Upper lobe of right lung (tissue), 1 donor: ENCODE measurements at places on chromosomes 7 and 10.

GRCh38 chr7:140899883-140900282, 24.8 kb downstream of the BRAF start:
- DNase-seq = no peak

GRCh38 chr10:125662584-125662983, 20.4 kb downstream of the TEX36 start:
- no peak for DNase-seq

DNA sequence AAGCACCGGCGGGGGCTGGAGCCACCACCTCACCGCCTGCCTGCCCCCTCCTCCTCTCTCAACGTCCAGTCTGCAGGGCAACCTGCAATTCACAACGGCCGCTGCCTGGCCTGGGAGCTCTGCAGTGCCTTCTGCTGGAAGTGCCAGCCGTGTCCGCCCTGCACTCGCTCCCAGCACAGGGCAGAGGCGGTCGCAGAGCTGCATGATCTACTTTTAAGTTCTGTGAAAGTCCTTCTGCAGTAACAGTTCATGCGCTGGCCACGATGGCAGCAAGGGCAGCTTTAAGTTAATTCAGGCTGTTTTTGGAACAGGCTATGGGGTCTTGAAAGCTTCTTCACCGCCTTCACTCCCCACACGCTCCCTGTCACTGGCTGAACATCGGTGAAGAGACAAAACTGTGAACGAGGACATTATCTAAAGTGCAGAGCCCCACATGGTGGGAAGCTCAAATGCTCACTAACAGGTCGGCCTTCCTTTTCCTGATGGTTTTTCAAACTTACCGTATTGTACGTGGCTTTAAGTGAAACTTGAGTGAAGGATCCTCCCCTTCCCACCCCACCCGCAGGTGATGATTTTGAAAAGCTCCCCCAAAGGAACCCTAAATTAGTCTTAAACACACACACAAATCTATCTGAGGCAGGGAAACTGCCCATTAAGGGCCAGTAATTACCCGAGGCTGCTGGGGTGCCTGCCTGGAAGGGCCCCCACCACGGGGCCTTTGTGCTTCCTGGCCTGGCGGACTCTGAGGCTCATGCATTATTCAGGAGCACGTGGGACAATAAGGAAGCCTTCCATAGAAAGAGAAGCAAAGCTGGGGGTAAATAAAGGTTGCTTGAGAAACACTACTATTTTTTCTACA, 504.3 kb downstream of the DNAJB6 start:
- peak; percentile 9 for DNase-seq

DNA sequence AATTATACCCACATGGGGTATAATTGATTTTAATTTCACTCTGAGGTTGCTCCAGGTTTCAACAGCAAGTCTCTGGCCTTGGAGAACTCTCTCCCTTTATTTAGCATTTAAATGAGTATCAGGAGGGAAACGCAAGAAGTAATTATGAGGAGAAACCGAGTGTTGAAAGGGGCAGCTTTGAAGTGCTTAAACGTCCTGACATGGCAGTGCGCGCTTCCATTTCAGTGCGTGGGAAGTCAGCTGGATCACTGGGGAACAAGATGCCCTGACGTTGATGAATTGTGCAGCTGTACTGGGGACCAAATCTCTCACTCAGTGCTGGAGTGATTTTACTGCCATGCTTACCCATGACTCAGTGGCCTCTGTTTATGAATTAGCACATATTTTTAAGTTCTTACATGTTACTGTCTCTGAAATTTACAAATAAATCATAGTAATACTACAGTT, 106.0 kb upstream of the PRR15 start:
- no peak for DNase-seq

DNA sequence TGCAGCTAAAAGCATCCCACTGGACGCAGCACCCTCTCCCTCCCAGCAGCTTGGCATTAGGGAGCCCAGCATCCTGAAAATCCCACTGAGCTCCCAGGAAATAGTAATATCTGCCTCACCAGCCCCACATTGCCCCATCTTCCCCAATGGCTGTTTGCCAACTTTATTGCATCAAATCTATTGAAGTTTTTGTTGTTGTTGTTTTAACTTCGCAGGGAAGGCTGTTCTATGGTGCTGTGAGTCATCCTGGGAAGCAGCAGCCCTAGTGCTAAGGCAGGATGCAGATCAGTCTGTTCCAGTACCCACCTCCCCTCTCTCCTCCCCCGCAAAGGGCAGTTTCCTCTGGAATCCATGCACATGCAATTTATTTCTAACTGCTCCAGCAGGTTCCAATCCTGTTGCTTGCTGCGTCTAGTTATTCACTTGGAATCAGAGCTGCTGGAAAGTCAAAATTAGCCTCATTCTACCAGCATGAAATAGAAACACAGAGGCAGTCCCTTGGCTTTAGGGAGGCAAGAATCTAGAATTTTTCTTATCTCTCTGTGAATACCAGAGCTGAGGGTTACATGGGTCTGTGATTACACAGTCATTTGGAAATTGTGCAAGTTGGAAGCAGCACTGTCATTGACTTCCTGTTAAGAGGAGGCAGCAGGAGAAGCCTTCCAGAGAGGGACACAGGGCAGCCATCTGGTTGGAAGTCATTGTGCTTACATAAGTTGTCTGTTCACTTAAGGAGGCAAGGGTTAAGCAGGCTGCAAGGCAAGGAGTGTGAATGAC, 115.9 kb upstream of the CACUL1 start:
- DNase-seq = no peak

GRCh38 chr7:24967696-24968095, 12.3 kb downstream of the OSBPL3 start:
- DNase-seq = no peak
